Occipital lobe (tissue), 3 donors: ENCODE measurements at places on chromosomes 3 and 15.

DNA sequence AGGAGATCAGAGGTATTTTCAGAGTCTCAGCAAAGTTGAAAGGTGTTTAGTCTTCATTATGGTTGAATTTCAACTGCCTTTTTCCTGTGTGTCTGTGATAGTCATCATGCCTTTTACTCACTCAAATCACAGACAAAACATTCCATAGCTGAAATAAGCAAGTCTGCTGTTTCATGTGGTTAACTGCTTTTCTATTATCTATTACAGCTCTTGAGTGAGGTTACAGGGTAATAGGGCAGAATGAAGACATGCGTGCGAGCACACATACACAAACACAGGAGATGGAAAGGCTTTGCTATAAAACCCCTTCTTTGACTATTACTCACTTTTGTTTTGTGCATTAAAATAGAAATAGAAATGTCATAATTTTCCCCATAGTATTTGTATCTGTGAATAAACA, 192.6 kb upstream of the RARB start:
- no peak for DNase-seq

- DNase-seq = no peak
These were observed 42.1 kb downstream of the ABHD5 start for GRCh38 chr3:43732747-43733425.

DNA sequence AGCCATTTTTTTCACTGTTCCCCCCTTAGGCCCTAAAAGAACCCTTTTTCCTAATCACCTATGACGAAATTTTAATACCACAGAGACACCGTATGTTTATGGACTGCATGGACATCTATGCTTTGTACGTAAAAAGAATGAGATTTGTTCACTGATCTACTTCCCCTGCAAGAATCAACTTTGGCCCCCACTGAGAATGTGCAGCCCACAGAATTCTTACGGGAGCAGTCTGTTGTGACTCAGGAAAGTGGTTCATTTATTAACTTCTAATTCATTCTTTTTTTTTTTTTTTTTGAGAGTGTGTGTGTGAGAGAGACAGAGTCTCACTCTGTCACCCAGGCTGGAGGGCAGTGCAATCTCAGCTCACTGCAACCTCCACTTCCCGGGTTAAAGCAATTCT, 17.6 kb downstream of the EIF4E3 start:
- DNase-seq = no peak

DNA sequence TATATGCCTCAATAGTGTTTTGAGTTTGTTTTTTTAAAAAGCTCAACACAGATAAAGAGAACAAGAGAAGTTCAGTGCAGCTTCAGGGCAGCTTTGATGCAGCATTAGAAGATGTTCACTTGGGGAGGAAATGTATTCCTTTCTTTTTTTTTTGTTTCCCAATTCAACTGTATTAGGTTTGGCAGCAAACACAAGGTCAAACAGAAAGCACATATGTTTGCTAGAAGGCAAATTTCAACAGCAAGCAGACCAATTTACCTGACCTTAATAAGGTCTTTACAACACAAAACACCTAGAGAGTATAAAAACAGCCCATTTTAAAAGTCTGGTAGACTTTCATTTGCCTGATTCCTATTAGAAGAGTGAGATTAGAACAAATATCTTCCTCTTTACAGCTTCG, 7.3 kb upstream of the CDAN1 start:
- DNase-seq = no peak

GRCh38 chr3:95752199-95752598, 1062.2 kb upstream of the EPHA6 start:
- DNase-seq = no peak

DNA sequence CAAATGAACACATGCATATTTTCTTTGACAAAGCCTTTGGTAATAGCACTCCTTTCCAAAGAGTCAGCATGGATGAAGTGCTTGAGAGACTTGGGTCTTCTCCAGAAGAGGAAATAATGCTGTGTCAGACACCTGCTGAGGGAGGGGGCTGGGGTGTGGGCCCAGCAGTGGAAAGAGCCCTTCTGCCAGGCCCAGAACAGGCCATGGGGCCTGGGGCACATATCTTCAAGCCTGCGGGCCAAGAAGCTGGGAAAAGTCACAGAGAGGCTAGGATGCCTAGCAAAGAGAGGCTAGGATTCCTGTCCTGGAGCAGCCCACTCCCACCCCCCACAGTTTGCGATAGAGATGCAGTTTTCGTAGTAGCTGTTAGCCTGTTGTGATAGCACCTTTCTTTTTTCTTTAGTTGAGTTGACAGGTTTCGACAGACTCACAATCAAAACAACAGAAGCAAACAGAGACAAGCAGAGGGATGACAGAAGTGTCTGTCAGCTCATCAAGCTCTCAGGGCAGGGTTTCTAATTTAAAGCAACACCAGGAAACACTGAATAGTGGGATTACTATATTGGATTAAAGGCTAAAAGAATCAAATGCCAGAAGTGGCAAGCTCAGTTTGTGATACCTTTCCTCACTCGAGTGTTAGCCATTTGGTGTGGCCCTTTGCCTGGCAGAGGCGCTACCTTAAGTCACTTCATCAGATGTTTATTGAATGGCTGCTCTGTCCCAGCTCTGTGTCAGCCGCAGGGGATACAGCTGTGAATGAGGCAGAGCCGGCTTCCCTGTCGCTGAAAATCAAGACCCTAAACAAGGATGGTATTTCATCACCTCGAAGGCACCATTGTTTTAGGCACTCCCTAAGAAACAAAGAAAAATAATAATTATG, 19.0 kb downstream of the CMTM7 start:
- no peak for DNase-seq
